ENCODE measurements at places on chromosomes 11 and 22. TPM values are rescaled to one million over a fixed set of nuclear protein-coding genes. Genes with fewer than 3 reads are reported as not detected.

The MIF gene
- polyA plus RNA-seq = 162 TPM

The BACE1-AS gene
- 2.3 TPM for polyA plus RNA-seq

The KCNJ5 gene
- 0.59 TPM for polyA plus RNA-seq

The PI4KA gene
- polyA plus RNA-seq = 13.6 TPM

The PAMR1 gene
- 4.1 TPM for polyA plus RNA-seq

Measured in keratinocyte (primary cell).